ENCODE measurements at places on chromosomes 1 and 21.
A peak's percentile ranks its signal among the peaks of the same experiment; 100 is the strongest.

DNA sequence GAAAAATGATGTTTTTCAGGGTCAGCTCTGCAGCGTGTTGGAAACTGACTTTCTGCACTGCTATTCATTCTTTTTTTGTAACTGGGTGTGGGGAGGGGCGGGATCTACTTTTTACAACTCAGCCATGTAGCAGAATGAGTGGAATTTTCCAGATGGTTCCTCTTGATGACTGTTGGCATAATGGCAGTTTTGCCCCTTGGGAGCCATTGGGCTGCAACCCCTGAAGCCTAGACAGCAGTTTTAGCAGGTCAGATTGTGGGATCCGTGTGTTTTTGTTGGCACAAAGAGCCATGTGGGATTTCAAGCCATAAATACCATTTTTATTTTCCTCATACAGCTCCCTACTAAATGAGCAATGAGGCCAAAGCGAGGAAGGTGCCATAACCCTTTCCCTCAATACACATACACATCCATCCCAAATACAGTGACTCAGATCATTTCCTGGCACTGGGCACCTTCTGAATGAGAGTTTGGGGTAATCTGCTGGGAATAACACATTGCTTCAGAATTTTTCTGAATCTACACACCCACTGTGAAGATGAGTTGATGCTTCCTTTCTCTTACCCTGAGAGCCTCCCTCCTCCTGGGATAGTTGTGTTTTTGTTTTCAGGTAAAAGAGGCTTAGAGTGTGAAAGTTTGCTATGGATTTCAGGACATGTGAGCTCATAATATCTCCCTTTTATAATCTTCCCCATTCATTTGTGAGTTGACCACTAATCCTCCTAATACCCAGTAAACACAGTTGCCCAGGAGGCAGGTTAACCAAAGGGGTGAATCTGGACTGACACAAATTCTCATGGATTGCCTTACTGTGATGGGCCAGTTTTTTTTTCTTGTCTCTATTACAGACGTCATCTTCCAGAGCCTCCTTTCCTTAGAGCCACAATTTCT lies 13.1 kb downstream of the S100A10 start:
- DNase-seq = no peak

GRCh38 chr1:157521056-157521455 lies 31.3 kb downstream of the FCRL5 start:
- no peak for DNase-seq

DNA sequence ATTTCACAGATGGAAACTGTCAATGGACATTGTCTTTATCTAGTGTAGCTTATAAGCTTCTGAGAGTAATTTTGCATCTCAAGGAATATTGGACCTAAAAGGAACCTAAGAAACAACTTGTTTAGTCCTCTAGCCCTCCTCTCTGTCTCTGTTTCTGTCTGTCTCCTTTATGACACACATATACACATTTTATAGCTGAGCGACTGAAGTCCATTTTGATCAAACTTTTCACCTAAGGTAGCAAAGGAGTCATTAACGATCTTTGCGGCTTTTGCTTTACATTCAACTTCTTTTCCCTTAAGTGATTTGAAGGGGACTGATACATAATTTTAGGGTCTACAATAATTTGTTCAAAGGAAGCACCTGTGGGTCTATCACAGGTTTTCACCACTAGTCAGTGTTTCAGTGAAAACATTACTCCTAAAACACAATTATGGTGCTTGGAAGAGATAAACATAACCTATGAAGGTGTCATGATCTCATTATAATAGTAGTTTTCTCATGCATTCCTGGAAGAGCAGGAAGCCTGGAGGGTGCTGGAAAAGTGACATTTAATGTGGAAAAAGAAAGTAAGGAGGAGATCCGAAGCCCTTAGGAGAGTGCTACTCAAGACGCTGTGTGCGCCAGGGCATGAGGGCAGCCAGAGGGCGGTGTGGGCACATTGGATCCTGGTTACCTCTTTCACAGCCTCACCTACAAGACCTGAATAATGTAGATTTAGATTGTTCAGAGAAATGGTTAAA lies 248.6 kb downstream of the DNM3 start:
- DNase-seq = no peak

DNA sequence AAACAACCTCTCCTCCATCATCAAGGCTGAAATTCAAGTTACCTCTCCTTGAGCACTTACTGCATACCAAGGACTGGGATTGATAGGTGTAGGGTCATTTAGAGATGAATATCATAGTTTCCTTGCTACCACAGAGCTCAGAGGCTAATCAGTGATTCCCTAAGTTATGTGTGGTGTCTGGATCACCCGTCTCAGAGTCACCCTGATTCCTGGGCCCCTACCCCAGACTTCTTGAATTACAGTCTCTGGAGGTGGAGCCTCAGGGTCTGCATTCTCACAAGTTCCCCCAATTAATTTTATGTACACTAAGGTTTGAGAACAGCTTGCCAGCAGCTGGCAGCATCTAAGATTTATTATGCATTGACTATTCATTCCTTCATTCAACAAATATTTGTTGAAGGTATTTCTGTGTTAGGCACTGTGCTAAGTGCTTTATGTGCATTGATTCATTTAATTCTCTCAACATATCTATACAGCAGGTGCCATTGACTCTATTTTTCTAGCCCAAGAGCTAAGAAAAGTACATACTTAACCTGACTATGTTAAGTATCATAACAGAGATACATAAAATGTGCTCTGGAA lies 182.9 kb upstream of the FGGY start:
- no peak for DNase-seq

GRCh38 chr1:35452106-35452774 lies 105.0 kb downstream of the KIAA0319L start:
- DNase-seq = no peak

DNA sequence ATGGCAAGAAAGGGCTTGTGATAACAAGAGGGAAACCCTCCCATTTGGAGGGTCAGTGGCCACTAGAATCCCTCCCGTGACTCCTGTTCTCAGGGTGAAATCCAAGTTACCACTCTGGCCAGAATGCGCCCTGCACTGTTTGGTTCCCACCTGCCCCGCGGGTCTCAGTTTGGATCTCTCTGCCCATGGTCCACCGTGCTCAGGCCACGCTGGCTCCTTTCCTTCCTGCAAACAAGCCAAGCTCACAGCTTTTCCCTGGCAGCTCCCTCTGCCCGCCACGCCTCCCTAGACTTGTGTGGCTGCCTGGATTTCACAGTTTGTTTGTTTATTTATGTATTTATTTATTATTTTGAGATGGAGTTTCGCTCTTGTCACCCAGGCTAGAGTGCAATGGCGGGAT lies 179.5 kb upstream of the VAMP3 start:
- no peak for DNase-seq

- DNase-seq = no peak
These were observed 5.8 kb downstream of the PDZK1 start for GRCh38 chr1:145701306-145701862.

DNA sequence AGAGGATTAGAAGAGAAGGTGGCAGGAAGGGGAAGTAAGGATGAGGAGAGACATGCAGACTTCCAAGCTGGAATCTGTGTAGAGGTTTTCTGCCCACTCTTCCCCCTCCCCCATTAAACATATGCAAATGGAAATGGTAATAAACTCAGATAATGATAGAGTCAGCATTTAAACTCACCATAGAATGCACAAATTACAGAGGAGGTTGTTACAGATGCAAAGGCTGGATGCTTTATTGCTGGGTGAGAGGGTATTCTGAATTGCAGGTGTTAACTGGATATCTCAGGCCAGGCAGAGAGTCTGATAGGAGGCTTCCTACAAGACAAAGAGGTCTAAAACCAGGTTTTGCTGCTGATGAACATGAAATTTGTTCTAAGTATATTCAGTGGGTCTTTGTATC lies 372.5 kb downstream of the SEC16B start:
- no peak for DNase-seq

GRCh38 chr1:68174738-68175113 lies 57.6 kb downstream of the WLS start:
- DNase-seq = no peak

DNA sequence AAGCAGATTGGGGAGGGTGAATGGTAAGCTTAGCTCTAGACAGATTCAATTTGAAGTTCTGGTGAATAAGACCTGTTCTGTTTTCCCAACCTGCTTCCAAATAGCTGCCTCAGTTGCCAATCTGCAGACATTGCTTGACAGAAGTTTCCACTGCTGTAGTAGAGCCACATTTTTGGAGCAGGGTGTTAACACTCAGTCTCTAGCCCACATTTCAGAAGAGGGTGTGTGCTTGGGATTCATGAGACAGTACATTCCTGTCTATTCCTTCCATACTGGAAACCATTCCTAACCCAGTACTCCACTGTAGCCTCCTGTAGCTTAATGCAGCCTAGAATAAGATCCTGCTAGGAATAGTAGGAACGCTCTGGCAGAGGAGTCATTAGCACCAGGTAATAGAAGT lies 450.5 kb downstream of the NUF2 start:
- DNase-seq = no peak

DNA sequence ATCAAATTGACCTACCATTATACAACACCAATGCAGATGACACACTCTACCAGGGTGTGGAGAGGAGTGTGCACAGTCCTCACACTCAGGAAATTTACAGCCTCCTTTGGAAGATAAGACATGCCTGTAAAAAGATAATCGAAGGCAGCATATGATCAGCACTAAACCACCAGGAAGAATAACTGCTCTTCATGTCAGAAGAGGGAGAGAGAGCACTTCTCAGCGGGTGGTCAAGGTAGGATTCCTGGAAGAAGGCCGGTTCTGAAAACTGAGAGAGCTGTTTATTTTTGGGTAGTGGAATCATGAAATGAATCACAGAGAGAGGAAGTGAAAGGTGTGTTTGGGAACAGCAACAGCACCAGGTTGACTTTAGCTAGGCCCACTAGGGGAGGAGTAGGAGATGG lies 14.0 kb upstream of the ZNF697 start:
- DNase-seq = no peak

DNA sequence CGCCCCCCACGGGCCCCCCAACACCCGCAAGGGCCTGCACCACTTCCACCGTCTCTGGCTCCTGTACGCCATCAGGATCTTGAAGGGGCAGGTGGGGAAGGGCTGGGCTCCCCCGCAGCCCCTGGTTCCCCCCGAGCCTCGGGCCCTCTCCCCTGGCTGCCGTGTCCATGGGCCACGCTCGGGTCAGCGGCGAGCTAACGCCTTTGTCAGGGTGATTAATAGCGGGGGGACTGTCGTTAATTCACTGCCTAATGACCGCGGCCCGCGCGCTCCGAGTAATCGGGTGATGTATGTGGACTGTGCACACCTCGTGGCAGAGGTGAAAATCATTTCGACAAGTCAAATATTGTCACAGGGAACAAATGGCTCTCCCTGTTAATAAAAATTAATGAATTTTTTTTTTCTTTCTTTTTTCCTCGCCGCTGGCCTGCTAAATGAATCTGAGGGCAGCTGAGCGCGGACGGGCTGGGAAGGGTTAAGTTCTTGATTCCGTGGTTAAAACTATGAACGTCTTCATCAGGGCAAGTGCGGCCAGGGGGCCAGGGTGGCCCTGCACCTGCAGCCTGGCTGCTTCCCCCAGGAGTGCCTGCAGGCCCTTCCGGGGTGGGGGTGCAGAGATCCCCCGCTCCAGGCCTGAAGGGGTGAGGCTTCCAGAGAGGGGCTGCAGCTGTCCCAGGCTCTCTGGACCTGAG lies 100.8 kb downstream of the PRDM16 start:
- DNase-seq = no peak

DNA sequence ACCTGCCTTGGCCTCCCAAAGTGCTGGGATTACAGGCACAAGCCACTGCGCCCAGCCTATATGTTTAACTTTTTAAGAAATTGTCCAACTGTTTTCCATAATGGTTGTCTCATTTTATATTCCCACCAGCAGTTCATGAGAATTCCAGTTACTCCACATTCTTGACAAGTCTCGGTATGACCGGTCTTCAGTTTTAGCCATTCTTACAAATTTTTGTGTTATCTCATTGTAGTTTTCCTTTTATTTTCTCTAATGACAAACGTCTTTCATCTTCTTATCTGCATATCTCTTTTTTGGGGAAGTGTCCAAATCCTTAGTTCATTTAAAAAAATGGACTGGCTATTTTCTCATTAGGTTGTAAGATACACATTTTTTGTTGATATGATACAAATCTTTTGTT lies 132.5 kb downstream of the HS2ST1 start:
- DNase-seq = no peak

DNA sequence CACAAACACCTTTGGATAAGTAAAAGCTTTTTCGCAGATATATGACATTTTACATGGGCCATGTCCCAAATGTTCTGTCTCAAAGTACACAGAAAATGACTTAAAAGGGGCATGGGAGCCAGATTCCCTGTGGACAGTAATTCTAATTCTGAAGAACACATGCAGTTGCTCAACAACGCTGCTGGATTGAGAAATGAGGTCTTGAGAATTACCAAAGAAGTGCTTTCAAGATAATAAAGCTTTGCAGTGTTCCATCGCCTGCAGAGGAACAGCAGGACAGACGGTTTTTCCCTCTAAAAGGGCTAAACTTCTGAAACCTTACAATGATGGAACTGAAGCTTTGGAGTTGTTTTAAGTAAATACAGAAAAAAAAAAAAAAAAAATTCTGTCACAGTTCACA lies 55.3 kb upstream of the HSPA13 start:
- DNase-seq = no peak

GRCh38 chr1:1020415-1021009 lies 592 bp downstream of the AGRN start:
- DNase-seq = no peak

DNA sequence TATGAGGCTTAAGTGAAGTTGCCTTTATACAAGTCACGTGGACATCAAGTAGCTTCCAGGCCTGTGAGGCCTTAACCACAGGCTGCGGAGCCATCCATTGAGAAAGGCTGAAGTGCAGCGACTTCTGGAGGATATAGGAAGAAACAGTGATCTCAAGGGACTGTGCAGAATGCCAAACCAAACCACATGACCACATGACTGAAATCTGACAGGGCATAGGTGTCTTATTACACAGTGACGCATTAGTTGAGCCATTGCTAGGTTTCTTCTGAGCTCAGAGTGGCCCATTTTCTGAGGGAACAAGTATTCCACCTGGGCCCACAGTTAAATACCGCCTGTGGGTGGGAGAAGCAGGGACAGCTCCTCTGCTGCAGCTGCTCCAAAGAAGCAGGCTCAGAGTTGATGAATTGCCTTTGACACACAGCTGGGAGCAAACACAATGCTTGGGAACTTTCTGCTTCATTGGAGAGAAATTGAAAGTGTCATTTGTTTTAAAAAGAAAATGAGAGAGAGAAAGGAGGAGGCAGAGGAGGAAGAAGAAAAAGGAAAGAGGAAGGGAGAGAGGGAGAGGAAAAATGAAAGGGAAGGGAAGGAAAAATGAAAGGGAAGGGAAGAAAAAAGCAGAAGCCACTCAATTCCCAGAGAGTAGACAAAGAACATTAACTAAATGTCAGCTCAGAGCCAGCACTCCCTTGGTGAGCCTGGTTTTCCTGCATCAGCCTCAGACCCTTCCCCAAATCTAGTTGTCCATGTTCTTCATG lies 94.4 kb downstream of the COLGALT2 start:
- DNase-seq = peak; percentile 84
